ENCODE measurements at places on chromosomes 1 and 21.

- no peak for DNase-seq
Measured at GRCh38 chr1:244810221-244810620, 25.2 kb upstream of the COX20 start.

DNA sequence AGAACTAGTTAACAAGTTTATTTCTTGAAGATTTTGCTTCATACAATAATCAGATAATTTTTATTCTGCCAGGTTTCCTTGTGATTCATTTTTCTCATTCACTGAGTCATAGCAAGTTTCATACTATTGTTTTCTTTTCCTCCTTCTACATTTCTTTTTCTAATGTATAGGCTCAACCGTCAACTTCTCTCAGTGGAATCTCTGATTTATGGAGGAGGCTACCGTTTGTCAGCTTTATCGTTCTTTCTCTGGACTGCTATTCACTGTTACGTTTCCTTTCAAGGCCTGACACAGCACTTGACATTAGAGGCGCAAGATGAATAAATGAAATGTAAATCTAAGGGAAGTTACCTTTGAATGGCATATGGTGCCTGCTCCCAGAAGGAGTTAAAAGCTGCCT is 284.3 kb upstream of the NR5A2 start:
- no peak for DNase-seq

GRCh38 chr1:244709476-244710368 is 56.8 kb downstream of the DESI2 start:
- DNase-seq: no peak

DNA sequence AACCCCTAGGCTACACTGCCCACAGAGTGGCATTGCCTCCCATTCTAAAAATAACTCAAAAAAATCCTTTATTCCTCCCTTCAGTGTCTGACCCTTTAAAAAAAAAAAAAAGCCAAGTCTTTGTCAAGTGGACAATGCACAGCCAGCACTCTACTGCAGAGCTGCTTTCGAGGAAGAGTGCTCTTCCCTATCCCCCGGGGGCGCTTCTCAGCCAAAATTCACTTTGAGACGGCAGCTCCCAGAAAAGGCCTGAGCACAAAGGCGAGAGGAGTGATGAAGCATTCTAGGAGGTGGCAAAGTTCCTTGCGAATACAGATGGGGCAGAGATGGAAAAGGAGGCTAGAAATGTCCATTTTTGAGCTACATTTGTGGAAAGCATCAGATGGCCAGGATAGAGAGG is 23.3 kb downstream of the EPHA10 start:
- DNase-seq: no peak

- DNase-seq: no peak
Measured at GRCh38 chr1:21865943-21866706, 54.1 kb downstream of the LDLRAD2 start.

GRCh38 chr1:172628401-172628800 is 30.5 kb upstream of the FASLG start:
- no peak for DNase-seq

- no peak for DNase-seq
Measured at GRCh38 chr1:15962671-15963362, 13.1 kb downstream of the ZBTB17 start.

- no peak for DNase-seq
Measured at GRCh38 chr1:205630241-205630640, 1.6 kb downstream of the ELK4 start.

- DNase-seq: no peak
Measured at GRCh38 chr1:59013276-59013927, 229.6 kb upstream of the JUN start.

GRCh38 chr1:67705735-67706453 is 20.9 kb downstream of the GADD45A start:
- no peak for DNase-seq

GRCh38 chr1:18343581-18343980 is 137.1 kb upstream of the KLHDC7A start:
- no peak for DNase-seq

- no peak for DNase-seq
Measured at GRCh38 chr1:237852342-237852741, 38.4 kb downstream of the ZP4 start.

- DNase-seq: peak; percentile 52
Measured at GRCh38 chr1:28056129-28056925, 32.1 kb downstream of the EYA3 start.

GRCh38 chr1:204398197-204399125 is 13.2 kb downstream of the PPP1R15B start:
- DNase-seq: no peak

DNA sequence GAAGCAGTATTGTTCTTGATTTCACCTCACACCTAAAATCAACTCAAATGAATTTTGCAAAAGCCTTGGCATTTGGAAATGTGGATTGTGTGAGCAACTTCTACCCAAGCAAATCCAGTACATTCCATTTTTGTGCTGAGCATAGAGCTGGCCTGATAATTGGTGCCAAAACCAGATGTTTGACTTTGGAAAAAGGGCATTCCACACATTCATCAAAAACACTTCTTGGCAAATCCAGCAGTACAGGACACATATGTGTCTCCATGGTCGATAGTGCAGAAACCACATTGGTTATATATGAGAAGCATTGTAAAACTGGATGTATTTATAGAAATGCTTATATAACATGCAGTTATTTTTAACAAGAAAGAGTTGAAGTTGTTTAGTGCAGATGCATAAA is 210.4 kb downstream of the KCNK2 start:
- no peak for DNase-seq

- no peak for DNase-seq
Measured at GRCh38 chr1:231020139-231020601, 19.9 kb downstream of the FAM89A start.

- DNase-seq: no peak
Measured at GRCh38 chr1:83697961-83698360, 301.0 kb downstream of the TTLL7 start.

- no peak for DNase-seq
Measured at GRCh38 chr1:41365772-41366454, 4.7 kb downstream of the FOXO6 start.

GRCh38 chr1:115107516-115108260 is 18.4 kb upstream of the TSPAN2 start:
- DNase-seq: no peak

DNA sequence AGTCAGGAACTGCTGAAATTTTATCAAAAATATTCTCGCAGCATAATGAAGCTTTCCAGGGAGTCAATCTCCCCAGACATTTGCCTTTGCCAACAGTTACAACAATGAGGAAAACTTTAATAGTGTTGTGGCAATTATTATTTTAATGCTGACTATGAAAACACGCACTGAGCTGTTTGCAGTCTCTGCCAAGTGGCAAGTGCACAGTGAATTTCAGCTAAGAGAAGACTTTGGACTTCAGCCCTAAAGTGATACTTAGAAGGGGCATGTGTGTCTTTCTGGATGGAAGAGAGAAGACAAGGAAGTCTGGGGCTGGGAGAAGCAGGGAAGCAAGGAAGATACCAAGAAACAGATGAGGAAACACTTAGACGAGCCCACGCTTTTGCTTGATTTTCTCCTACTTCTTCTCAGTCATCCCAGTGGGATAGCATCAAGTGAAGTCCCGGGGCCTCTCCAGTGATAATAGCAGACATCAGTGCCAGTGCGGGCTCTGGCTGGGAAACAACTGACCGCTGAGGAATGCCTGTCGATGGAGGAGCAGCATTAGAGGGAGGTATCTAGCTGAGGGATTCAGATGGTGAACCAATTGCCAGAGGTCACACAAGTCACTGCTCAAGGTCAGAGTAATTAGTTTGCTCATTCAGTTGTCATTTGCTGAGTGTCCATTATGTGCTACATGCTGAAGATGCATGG is 196.3 kb downstream of the TTLL7 start:
- no peak for DNase-seq

GRCh38 chr21:44510508-44511218 is 29.3 kb downstream of the KRTAP10-1 start:
- peak; percentile 67 for DNase-seq

GRCh38 chr1:201714542-201715329 is 114.2 kb upstream of the IPO9 start:
- DNase-seq: no peak

- DNase-seq: no peak
Measured at GRCh38 chr1:205256951-205257625, 29.3 kb downstream of the TMCC2 start.

GRCh38 chr1:56285554-56286402 is 293.6 kb downstream of the PLPP3 start:
- no peak for DNase-seq

- DNase-seq: no peak
Measured at GRCh38 chr1:159854116-159854692, 8.3 kb downstream of the VSIG8 start.

GRCh38 chr1:110471131-110471530 is 20.2 kb downstream of the PROK1 start:
- DNase-seq: no peak

DNA sequence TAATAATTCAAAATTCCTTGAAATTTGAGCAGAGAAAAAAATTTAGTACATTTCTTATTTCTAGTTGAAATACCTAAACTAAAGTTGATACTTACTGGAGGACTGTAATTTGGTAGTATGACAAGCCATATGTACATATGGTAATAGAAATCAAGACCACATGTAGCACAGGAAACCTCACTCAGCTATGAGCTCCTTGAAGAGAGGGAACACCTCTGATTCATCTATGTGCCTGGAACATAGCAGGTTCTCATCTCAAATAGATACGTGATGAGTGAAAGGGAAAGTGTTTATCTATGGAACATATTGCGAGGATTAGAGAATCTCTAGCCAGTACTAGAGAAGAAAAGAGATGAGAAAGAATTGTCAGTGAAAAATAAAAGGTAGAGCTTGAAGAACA is 47.9 kb upstream of the GNG4 start:
- no peak for DNase-seq

- peak; percentile 72 for DNase-seq
Measured at GRCh38 chr1:110634455-110635311, 28.5 kb upstream of the KCNA2 start.

DNA sequence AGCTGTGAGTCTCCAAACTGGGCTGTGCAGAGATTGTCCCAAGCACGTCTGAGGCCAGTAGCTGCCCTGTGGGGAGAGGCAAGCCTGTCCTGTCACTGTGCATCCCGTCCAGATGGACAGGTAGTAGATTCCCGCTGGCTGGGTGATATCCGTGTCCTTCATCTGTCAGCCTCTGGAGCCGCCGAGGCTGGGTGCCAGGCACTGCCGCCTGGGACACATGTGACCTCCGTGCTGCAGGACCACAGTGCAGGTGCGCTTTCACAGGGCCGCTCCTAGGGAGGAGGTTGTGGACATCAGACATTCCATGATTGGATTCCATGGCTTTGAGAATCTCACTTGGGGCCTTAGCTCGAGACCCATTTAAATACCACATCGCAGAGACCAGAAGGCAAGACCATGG is 4.7 kb downstream of the PDXK start:
- no peak for DNase-seq

DNA sequence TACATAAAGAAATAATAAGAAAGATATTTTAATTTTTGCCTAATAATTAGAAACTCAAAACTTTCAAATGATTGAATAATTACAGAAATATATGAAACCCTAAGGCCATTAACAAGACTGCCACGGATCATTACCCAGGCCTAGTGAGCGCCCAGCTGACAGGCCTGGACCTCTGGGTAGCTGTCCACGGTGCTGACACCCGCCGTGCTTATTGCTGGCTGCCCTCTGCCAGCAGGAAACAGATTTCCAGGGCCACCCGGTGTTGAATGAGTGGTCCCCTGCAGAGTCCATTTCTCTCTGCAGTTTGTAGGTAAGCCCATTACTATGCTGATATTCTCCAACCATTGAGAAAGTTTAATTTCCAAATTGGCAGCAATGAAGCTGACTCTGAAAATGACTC is 254.4 kb upstream of the GJB5 start:
- DNase-seq: no peak

DNA sequence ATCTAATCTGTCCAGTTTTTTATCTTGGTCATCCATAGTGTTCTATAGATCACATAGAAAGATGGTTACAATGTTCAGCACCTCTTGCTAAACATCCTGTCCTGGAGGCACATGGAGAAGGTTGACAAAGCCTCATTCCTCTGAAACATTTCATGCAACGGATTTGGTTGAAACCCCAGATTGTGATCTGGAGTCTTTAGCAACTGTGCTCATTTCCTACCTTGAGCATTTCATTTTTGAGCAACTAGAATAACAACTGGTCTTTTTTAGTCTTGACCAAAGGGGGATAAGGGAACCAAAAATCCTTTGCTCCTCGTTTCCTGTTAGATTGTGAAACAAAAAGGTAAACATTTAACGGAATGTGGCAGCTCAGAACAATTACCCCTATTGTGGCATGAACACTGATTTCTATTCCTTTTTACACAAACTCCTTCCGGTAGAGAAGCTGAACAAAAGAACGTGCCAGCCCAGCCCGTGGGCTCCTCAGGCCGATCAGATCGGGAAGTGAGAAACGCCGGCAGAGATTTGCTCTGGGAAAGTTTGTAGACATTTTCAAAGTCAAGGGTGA is 94.7 kb upstream of the ERRFI1 start:
- no peak for DNase-seq

DNA sequence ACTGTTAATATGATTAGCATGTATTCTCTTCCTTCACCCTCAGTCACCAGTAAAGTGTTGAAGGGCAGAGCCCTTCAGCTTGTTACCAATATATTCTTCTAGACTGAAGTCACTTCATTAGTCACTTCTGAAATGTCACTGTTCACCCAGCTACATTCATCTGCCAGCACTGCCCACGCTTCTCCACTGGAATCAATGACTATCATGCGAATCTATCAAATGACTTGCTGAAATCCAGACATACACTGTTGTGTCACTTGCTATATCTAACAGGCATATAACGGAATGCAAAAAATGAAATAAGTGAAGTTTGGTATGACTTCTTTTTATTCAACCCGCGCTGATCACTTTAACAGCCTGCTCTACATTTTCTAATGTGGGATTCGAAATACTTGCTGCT is 16.1 kb downstream of the FH start:
- DNase-seq: no peak

- no peak for DNase-seq
Measured at GRCh38 chr1:32180186-32181060, 948 bp downstream of the TXLNA start.

DNA sequence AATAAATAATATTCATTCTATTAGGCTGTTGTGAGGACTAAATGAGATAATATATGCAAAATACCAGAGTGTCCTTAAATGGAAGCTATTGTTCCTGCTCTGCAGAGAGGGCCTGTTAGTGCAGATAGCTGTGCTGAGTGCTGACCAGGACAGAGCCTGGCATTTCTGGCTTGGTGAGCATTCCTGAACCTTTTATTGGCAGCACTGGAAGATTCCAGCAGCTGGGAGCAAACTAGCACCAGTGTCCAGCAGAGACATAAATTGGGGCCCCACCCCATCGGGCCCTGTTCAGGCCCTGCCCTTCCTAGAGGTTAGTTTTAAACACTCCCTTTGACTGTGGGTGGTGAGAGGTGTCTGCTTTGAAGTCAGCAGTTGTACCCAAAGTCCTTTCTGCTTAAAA is 85.9 kb upstream of the GADD45A start:
- DNase-seq: no peak

- DNase-seq: no peak
Measured at GRCh38 chr1:4395158-4395557, 259.3 kb upstream of the AJAP1 start.

GRCh38 chr1:168088511-168089325 is 48.0 kb downstream of the GPR161 start:
- DNase-seq: no peak

- DNase-seq: no peak
Measured at GRCh38 chr1:224545571-224545970, 70.5 kb upstream of the CNIH3 start.
